Posterior vena cava (tissue), 2 donors: ENCODE measurements at places on chromosomes 2 and 18. TPM values are rescaled to one million over a fixed set of nuclear protein-coding genes. Genes with fewer than 3 reads are reported as not detected.

The AQP12A gene
- not detected for total RNA-seq

The PRSS56 gene
- total RNA-seq, result not detected

The IL37 gene
- total RNA-seq, result not detected

DNA sequence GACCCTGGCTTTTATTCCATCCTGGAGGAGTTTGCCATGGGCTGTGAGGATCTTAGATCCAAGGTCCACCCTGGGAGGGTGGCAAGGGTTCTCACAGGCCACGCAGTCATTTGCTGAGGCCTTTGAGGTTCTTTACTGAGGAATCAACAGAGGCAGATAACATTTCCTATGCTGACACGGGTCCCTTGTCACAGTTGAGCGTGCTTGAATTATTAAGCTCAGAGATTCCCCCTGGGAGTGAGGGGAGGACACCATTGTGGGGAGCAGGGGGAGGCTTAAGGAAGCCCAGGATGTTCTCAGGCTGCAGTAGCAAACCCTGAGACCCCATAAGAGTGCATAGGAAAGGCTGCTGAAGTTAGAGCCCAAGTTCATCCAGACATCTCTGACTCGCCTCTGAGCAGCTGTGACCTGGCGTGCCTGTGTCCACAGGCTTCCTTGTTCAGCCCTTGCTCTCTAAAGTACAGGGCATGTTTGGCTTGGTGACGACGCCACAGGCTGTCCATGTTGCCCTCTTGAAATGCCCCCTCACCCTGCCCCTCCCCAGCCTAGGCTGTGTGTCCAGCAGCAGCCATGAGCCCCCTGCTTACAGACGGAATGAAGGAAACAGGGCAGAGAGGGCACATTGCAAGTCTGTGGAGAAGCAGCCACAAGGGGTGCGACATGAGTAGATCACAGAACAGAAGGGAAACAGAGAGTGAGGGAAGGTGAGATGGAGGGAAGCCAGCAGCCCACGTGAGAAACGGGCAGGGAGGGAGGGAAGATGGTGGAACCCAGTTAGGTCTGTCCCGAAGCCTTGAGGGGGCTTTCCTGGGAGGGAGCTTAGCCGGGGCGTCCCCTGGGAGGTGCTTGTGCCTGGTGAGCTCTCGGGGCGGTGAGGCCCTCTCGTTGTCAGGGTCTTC is 34.0 kb downstream of the NAPG start:
- no peak for DNase-seq

- no peak for DNase-seq
Measured at GRCh38 chr18:63553081-63553480, 10.9 kb downstream of the SERPINB12 start.

GRCh38 chr2:177889818-177890460 is 182.6 kb downstream of the PDE11A start:
- DNase-seq, result no peak
